NCI-H748 treated with DMSO at 0.1 percent for 48 hours (cell line): ENCODE measurements at places on chromosomes 1 and 21.

DNA sequence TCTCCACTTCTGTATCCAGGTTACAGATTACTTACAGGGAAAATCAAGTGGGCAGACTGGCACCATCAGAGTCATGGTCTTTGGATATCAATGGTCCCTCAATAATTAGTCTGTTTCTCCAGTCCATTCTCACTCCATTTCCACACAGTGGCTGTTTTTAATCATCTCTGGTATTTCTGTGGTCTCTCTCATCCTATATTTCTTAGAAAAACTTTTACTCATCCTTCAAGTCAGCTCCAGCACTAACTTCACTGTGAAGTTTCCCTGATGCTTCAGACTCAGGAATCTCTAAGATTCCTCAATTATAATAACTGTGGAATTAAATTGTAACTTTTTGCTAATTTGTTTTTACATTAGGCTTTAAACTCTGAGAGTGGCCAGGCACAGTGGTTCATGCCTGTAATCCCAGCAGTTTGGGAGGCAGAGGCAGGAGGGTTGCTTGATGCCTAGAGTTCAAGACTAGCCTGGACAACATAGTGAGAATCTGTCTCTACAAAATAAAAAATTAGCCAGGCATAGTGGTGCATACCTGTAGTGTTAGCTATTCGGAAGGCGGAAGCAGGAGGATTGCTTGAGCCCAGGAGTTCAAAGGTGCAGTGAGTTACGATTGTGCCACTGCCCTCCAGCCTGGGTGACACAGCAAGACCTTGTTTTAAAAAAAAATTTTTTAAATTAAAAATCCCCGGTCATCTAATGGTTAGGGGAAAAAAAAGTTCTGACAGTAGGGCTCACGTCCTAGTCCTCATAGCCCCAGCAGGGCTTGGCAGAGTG lies 10.6 kb downstream of the CD160 start:
- no peak for DNase-seq

DNA sequence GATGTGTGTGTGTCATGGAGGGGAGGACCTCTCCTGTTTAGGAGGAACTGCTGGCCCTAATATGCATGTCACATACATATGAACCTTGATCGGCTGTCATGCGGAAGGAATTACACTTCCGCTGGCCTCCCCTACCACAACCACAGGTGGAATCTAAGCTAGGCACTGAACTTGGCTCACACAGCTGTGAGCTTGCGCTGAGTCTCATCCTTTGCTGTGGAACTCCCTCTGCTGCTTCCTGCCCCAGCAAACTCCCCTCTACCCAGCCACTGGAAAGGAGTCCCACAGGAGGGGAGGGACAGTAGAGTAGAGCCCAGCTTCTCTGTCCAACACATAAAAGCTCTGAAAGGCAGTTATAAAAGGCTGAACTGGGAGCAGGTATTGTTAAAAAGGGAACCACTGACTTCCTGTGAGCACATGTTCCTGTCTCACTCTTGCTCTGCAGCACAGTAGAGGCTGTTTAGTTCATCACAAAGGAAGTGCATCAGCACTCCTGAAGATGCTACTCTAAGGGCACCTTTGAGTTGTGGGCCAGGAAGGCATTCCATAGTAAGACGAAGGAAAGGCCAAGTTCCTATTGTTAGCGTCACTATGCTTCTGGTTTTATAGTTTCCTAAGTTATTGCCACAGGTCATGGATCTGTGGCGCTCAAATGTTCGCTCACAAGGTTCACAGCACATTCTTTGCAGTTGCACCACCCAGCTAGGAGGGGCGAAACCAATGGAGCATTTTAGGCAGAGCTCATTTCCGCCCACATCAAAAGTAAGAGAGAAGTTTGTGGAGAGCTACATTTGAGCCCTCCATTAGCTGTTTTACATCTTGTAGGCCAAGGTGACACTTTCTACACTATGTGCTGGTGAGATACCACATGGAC lies 17.7 kb upstream of the PTPRC start:
- DNase-seq, result no peak

DNA sequence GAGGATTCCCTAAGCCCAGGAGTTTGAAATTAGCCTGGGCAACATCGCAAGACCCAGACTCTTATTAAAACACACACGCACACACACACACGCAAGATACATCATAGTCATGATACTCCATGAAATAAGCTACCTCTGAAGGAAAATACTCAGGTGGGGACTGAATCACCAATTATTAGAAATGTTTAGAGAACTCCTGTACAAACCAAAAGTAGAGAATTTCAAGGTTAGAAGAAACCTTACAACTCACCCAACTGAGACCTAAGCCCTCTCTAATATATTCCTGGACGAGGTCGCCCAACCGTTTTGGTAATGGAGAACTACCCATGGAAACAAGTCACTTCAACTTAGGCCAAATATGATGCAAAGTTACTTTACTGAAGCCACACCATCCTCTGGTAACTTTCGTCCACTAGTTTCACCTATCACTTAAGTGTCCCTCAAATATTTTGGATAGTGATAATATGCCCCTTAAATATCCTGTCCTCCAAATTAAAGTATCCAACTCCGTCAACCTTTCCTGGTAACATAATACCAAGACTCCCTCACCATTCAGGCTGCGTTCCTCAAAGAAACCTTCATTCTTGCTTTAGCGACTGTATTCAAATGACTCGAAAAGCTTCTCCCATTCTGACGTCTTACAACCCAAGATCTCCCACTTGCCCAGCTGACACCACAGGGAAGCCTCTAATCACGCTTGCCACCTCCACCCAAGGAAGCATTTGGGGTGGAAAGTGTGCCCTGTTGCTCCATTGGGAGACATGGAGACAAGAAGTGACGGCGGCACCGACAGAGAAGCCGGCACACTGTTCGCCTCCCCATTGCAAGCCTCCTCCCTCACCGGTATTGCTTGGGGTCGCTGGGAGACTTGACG lies 856 bp downstream of the NRDC start:
- DNase-seq, result no peak

- DNase-seq, result peak; percentile 10
These were observed 1.5 kb downstream of the TGFB2 start for GRCh38 chr1:218346391-218347204.

- DNase-seq, result no peak
These were observed 203.2 kb downstream of the HIVEP3 start for GRCh38 chr1:41715441-41716095.

DNA sequence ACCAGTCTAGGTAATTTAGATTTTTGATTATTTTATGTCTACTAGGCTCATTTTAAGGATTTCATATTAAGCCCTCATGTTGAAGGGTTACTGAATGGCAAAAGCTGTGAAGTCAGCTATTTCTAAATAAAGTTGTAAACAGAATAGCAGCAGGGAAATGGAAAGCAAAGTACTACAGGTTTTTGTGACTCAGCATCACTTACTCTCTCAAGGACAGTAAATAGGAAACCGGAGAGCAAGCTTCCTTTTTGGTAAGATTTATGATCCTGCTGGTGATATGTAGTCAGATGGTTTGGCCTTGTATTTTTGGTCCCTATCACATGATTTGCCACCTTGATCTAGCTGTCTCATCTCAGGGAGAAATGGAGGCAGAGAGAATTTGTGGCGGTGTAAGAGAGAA lies 226.0 kb downstream of the RPS6KC1 start:
- no peak for DNase-seq

- DNase-seq, result no peak
These were observed 42.7 kb downstream of the SLC45A1 start for GRCh38 chr1:8360493-8361197.

DNA sequence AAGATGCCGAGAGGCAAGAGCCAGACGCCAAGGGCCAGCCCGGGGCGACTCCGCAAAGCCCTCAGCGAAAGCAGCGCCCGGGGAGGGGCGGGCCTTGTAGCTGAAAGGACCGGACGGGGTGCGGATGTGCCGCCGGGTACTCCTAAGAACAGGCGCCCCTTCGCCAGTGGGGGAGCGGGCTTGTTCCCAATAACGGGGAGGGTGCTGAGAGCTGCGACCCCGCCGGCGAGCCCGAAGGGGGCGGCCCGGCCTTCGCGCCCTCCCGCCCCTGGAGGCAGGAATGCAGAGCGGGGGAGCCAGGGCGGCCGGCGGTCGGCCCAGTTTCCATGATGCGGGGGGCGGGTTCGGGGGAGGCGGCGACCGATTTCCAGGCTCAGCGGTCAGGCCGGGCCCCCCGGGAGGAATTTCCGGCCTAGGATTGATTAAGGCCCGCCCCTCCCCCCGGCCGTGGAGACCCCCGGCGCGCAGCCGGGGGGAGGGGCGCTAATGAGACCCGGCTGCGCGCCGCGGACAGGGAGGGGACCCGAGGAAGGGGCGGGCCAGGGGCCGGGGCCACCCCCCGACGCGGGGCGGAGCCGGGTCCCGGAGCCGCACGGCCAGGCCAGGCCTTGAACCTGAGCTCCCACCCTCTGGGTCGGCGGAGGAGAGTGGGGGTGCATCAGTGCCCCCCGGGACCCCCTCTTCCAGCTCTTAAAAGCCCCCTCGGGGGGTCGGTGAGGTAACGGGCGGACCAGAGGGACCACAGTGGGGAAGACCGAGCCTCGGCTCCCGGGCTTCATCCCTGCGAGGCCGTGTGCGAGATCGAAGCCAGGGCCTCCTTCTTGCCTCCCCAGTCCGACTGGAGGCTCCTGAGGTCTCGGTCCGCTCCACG lies 898 bp upstream of the TMEM200B start:
- DNase-seq, result peak; percentile 10

GRCh38 chr1:82401116-82401515 lies 600.4 kb downstream of the ADGRL2 start:
- DNase-seq, result no peak

DNA sequence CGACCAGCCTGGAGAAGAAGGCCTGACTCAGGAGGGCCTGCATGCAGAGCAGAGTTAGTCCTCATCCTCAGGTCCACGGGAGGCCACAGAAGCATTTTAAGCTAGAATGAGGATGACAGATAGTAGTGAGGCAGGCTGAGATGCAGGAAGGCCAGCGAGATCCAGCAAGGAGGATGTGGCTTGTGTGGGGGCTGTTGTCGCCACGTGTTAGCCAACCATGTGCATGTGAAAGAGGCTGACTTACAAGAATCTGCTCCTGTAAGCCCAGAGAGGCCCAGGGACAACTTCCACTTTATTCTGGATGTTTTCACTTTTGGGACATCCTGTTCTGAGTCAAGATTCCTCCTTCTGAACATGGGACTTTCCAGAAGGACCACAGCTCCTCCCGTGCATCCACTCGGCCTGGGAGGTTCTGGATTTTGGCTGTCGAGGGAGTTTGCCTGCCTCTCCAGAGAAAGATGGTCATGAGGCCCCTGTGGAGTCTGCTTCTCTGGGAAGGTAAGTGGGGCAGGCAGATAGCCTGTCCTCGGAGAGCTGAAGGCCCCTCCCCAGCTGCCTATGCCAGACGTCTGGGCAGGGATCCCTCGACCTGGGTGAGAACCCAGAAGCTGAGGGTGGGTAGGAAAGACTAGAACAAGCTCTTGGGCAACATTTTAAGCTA lies at the start of gene SLAMF8:
Gene SLAMF8, plus strand, starts transcription at position 433 of the 661 bp plus-strand sequence. Its CDS starts 26 bp downstream, at position 459.
- DNase-seq, result no peak

- DNase-seq, result no peak
These were observed 7.2 kb upstream of the BECN2 start for GRCh38 chr1:241950390-241950789.

GRCh38 chr1:181033128-181033798 lies 520 bp upstream of the MR1 start:
- no peak for DNase-seq

- DNase-seq, result no peak
These were observed 24.9 kb upstream of the AXDND1 start for GRCh38 chr1:179340918-179341317.

DNA sequence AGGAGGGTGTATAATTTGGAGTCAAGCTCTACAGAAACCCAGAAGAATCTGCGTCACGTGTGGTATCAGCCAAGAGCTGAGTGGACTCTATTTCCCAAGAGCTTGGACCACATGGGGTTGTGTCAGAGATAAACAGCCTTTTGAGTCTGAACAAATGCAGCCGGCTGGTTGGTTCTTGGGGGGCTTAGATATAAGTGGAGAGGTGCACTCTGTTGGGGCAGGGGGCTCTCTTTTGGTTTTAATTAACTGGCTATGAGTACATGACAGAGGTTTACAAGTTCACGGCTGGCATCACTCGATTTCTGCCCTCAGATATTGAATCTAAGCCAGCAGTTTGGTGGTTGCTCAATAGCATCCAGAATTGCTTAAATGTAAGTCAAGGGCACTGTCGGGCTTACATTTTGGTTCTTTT lies 501 bp upstream of the MRAP start:
- no peak for DNase-seq

DNA sequence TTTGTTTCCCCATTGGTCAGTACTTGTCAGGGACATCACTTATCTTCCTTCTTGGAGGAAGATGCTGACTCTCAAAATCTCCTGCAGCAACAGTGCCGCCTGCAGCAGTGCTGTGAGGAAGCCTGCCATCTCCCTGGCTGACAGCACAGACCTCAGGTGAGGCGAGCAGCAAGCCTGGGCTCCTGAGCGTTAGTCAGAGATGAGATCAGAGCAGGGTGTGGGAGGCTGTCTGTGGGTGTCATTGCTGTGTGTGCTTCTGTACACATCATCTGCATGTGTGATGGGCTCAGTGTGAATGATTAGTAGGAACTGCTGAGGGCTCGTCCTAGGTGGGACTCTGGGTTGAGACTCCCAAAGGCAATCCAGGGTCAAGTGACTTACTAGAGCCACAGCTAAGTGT lies 6.1 kb downstream of the STRIP1 start:
- no peak for DNase-seq

GRCh38 chr1:62224182-62224581 lies 29.5 kb downstream of the L1TD1 start:
- DNase-seq, result no peak
